ENCODE measurements at places on chromosomes 5 and 9.
A peak's percentile ranks its signal among the peaks of the same experiment; 100 is the strongest.

- DNase-seq: no peak
Observed at GRCh38 chr9:19163631-19164030, 36.3 kb upstream of the PLIN2 start.

GRCh38 chr5:54663866-54664265 lies 146.3 kb downstream of the SNX18 start:
- DNase-seq: no peak

DNA sequence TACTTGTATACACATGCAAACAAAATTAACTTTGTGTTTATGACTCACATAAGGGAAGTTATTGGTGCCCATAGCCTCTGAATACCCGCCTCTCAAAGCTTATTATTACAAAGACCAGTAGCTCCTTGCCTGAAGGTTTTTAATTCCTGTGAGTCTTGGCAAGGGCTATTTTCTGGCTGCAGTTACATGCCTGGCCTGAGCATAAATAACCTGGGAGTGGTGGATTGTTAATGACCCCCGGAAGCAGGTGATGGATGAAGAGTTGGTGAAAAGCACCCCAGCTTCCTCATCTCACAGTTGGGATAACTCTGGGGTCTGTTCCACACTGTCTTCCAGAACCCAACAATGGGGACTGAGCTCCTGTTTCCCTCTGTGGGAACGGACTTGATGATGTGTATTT lies 594.5 kb downstream of the PDE4D start:
- no peak for DNase-seq

DNA sequence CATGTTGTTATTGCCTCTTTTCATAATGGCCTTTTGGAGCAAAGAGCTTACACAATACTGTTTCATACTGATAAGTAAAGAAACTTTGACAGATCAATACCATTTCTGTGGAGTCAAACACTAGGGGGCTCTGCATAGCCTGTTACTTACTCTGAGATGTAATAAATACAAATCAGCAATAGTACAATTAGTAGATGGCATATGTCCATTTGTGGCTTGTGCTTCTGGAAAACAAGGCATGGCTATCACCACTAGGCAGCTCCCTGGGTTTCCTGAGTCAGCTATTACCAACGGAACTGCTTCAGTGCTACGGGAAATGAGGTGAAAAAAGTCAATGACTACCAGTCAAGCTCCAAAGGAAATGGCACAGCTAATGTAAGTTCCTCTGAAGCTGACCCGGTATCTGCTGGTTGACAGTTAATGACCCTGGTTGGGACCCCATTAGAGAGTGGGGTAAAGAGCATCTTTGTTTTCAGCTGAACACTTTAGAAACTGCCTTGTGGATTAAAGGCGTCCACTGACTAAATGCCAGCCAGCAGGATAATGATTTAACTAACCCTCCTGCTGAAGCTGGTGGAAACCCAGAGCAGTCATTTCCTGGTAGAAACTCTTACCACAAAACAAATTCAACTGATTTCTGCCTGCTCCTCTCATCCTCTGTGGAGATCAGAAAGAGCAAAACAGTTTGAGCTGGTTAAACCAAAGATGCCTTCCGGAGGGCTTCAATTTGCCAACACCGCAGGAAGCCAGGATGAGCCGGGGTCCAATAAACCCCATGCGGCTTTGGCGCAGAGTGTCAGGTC lies 69.0 kb upstream of the FAM169A start:
- no peak for DNase-seq

DNA sequence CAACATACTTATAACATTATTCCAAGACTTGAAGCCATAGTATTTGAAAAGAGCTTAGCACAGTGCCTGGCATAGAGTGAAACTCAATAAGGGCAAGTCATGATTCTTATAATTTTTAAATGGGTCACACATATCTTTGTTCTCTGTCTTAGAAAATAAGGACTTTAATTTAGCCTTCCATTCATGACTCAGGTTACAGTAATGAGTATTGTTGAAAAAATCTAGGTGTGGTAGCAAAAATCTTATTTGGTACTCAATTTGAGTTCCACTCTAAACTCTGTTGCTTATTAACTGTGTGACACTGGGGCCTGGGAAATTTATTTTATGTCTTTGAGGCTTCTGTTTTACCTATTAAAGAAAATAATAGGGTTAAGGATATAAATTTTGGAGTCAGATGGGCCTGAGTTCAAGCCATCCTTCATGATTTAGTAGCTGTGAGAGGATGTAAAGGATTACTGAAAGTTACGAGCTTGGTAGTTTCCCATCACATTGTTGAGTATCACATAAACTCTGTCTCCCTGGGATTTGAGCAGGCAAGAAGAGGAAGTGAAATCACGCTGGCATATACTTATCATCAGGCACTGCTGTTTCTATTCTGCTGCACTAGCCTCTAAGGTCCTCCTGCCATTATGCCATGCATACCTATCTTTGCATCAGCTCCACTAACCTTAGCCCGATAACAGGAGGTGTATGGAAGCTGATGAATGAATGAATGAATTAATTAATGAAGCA lies 1.5 kb downstream of the SPINK9 start:
- peak; percentile 0 for DNase-seq

DNA sequence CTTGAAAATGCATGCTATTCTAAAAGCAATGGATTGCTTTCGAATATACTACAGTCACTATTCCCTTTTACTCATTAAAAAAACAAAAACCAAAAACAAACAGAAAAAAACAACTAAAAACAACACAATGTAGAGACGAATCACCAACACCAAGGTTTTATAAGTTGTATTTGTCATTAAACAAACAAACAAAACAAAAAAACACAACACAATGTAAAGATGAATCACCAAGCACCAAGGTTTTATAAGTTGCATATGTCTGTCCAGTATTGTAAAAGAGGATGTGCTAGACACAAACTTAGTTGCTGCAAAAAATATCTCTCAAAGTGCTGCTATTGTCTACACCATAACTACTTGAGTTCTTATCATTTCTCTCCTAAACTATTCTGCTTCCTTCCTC lies 1269.2 kb downstream of the EFNA5 start:
- no peak for DNase-seq

- no peak for DNase-seq
Observed at GRCh38 chr5:20575571-20575970, 587.6 kb upstream of the CDH18 start.

- no peak for DNase-seq
Observed at GRCh38 chr9:17824191-17824590, 245.3 kb downstream of the SH3GL2 start.

- no peak for DNase-seq
Observed at GRCh38 chr9:3237121-3237520, 288.7 kb downstream of the RFX3 start.

- no peak for DNase-seq
Observed at GRCh38 chr5:108101130-108101529, 280.8 kb downstream of the FBXL17 start.

- no peak for DNase-seq
Observed at GRCh38 chr9:23821375-23822181, 4.5 kb downstream of the ELAVL2 start.

GRCh38 chr9:7129391-7129790 lies 371.6 kb downstream of the KDM4C start:
- DNase-seq: no peak

GRCh38 chr9:14309403-14309802 lies 4.5 kb downstream of the NFIB start:
- DNase-seq: no peak

GRCh38 chr5:14182761-14183160 lies 39.6 kb downstream of the TRIO start:
- DNase-seq: no peak

DNA sequence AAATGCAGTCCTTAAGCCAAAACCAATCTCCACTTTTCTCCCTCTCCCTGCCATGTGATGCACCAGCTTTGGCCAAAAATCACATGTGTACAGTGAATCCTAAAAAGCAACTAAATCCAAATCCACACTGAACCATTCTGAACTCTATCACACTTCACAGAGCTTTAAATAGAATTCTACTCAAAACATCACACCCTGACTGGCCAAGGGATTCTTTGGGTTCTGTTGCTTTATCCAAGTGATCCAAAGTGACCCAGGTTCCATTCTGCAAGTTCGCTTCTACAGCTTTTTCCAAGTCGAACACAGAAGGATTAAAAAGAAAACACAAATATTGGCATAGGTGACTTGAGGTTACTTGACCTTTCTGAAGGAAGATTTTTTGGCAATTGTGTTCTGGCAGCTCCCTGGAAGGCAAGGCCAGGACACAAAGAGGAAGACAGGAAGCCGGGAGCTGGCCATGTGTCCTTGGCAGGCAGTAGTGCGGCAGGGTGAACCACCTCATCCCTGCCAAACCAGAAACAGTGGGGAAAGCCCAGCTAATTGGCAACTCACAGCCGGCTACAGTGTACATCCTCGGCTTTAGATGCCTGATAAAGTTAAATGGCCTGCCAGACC lies 115.0 kb downstream of the NFIB start:
- no peak for DNase-seq

DNA sequence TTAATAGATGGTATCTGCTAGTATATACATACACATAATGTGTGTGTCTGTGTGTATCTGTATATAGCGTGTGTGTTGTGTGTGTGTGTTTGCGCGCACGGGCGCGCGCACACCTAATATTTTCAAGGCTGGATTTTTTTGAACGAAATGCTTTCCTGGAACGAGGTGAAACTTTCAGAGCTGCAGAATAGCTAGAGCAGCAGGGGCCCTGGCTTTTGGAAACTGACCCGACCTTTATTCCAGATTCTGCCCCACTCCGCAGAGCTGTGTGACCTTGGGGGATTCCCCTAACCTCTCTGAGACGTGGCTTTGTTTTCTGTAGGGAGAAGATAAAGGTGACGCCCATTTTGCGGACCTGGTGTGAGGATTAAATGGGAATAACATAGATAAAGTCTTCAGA lies 757 bp downstream of the FXN start:
- DNase-seq: peak; percentile 10

DNA sequence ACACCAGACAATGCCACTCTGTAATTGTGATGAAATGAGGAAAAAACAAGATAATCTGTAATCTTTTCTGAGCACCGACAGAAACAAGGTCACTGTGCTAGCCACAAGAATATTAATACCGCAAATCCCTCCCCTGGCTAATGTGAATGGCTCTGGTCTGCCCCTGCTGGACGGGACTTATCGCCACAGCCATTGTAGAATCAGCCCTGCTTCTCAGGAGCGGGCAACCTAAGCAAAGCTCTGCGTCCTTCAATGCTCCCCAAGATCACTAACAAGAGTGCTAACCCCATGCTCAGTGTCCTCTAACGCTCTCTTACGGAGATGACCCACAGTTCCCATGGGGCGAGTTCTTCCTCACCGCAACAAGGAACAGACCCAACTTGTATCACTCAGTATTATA lies 42.7 kb downstream of the OR2V1 start:
- DNase-seq: no peak

DNA sequence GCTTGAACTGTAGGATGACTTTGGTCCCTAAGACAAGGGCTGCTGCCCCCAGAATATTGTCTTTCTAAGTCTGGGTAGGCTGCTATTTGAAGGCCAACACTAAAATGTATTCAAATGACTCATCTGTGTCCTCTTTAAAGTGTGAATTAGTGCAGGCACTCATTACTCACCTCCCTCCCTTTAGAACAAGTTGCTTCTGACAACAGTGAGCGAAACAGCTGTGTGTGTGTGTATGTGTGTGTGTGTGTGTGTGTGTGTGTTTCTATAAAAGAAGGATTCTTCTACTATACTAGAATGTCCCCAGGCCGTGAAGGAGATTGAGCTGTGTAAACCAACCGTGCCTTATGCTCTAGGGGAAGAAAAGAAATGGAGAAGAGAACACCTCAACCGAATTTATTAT lies 1337.2 kb downstream of the PTPRD start:
- DNase-seq: no peak

DNA sequence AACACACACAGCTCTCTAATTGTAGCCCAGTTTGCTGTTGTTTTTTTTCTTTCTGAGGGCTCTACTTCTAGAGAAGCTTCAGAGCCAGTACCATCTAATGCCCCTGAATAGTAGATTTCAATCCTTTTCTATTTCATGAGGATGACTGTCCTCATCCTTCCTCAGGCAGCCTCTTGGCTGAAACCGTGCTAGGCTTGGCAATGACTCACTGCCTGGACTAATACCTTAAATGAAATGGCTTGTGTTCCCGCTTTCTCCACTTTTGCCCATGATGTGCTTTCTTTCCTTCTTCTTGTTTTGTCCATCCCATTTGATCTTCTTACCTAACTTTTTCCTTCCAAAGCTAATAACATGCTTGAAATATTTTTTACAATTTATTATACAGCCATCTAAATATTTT lies 80.1 kb downstream of the ITGA1 start:
- no peak for DNase-seq

DNA sequence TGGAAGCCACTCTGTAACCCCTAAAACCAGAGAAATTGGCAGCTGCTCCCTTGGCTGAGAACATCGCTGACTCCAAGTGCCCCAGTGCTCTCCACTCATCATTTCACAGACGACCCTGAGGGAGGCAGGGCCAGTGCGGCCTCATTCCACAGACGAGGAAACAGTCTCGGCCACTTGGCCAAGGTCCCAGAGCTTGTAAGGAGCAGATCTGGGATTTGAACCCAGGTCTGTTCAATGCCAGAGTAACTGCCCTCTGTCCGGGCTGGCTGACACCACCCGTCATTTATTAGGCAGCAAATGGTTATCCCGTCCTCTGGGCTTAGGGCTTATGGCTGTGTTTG lies 19.9 kb upstream of the IER5L start:
- no peak for DNase-seq

GRCh38 chr9:33229359-33230114 lies 10.4 kb upstream of the SPINK4 start:
- no peak for DNase-seq

- no peak for DNase-seq
Observed at GRCh38 chr5:61245486-61245885, 83.2 kb upstream of the SMIM15 start.

DNA sequence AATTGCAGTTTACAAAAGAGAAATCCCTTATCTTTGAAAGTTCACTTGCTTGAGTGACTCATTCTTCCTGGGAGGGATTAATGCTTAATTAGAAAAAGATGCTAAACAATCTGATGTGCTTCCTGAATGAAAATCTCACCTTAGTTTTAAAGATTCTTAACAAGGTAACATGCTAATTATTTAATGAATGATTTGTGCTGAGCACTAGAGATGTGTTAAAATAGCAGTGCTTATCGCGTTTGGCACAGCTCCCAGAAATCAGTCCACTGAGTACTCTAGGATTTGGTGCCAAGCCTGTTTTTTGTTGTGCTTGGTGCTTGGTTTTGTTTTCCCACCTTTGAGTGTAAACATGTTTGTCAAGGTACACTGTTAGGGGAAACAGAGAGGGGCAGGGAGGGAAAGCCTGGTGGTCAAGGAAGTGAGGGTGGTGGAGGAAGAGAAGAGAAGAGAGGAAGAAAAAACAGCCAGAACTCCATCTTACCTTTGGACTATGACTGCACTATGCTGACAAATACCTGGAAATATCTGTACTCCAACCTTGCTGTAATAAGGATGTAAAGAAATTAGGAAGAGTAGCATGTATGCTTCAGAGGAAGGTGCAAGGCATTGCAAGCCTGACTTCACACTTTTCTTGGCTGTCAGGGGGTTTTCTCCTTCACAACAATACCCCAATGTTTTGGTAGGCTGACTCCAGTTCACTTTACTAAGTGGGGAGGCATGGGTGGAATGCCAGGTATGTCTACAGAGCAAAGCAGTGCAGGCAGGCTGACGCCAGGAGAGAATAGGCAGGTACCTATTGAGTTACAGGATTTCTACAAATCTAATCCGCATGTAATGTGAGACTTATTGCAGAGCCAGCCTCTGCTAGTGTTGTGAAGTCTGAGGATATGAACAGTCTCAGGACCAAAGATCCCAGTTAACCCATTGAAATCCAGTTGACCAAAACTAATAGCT lies 157.2 kb upstream of the ISL1 start:
- DNase-seq: no peak

GRCh38 chr5:31064215-31064614 lies 129.3 kb upstream of the CDH6 start:
- no peak for DNase-seq

GRCh38 chr9:116005205-116005604 lies 148.4 kb upstream of the PAPPA start:
- DNase-seq: no peak
